ENCODE measurements at places on chromosomes 3 and 15.

- no peak for DNase-seq
Measured at GRCh38 chr3:38245930-38246329, 19.7 kb upstream of the SLC22A13 start.

DNA sequence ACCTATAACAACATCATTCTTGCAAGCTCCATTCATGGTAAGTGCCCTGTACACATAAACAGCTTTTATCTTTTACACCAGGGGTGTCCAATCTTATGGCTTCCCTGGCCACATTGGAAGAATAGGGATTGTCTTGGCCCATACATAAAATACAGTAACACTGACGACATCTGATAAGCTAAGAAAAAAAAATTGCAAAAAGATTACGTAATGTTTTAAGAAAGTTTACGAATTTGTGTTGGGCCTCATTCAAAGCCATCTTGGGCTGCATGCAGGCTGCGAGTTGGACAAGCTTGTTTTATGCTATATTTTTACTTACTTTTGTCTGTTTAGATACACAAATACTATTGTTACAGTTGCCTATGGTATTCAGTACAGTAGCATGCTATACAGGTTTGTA, 31.6 kb downstream of the ZNF654 start:
- no peak for DNase-seq

GRCh38 chr3:13002398-13003124, 70.7 kb downstream of the IQSEC1 start:
- no peak for DNase-seq

- DNase-seq = peak; percentile 70
Measured at GRCh38 chr15:58203537-58203936, 65.4 kb downstream of the AQP9 start.

DNA sequence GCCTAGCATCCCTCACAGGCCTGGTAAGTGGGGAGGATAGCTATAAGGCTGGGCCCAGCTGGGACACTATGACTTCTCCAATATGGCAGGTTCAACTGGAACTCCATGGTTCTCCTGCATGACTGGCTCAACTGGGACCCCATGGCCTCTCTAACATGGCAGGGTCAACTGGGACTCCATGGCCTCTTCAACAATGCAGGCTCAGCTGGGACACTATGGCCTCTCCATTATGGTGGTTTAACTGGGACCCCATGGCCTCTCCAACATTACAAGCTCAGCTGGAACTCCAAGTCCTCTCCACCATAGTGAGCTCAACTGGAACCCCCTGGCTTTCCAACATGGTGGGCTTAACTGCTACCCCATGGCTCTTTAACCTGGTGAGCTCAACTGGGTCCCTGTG, 58.2 kb upstream of the SEC61A1 start:
- no peak for DNase-seq

DNA sequence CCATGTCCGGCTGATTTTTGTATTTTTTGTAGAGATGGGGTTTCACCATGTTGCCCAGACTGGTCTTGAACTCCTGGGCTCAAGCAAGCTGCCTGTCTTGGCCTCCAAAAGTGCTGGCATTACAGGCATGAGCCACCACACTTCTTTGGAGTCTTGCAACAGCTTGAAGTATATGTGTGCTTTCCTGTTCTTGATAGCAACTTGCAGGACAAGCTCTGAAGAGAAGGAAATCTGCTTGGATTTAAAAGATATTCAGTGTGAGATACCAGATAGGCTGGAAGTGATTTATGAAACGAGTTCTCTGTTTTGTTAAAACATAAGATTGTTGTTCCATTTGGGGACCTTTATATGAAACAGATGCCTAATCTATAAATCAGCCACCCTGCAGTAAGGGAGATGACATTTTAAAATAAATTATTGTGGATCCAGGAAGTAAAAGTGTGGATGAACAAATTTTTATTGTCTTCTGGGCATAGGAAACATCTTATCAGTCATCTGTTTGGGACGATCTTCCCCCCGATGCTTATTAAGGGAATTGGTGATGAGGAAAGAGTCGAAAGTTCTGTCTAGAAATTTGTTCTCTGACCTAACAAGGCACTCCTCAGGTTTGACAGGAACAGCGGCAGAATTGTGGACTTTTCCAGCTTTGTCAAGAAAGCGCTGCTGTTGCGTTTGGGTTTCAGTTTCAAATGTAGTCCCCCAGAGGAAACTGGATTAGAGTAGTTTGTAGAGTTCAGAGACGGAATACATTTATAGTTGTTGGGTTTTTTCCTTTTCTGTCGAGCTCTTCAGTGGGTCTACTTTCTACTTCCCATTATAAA, 53.7 kb upstream of the MAGI1 start:
- peak; percentile 13 for DNase-seq

- DNase-seq = no peak
Measured at GRCh38 chr3:6172871-6173642, 687.9 kb upstream of the GRM7 start.
